ENCODE measurements at places on chromosomes 13 and 19.

DNA sequence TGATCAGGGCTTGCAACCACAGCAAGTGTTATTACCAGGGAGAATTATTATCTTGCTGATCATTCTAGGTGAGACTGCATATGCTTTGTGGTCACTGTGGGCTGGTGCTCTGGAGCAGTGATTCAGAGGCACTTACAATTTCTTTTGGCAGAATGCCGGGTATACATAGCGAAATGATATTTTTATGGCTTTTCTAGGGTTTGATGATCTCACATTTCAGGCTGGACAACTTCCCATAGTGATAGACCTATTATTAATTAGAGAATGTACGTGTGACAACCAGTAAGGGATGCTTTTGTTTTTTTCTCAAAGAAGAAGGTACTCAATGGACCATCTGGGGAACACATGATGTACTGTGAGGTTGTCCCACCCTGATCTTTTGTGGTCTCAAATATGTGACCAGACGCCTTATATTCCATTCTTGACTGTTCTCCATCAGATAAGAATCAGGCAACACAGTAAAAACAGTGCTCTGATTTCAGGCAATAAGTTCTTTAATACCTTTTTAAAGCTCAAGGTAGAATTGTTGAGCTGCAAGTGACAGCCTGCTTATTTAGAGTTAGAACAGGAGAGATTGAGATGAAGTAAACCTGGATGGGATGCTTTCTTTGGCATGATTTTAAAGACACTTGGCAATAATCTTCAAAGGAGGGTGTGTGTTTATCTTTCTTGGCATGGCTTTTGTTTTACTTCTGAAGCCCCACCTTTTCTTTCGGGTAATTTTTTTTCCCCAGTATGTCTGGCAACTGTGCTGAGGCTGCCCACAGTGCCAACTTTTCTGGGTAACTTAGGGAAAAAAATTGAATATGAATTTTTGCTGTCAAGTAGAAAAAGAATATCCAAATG lies 27.4 kb upstream of the SCEL start:
- no peak for DNase-seq

- peak; percentile 52 for DNase-seq
These were observed 32.4 kb downstream of the RASA3 start for GRCh38 chr13:114099918-114100445.

GRCh38 chr13:36531746-36532486 lies 99.6 kb downstream of the CCNA1 start:
- no peak for DNase-seq

GRCh38 chr13:23645851-23646250 lies 75.6 kb downstream of the TNFRSF19 start:
- DNase-seq, result no peak

GRCh38 chr19:15197942-15198341 lies 2.9 kb downstream of the NOTCH3 start:
- no peak for DNase-seq

DNA sequence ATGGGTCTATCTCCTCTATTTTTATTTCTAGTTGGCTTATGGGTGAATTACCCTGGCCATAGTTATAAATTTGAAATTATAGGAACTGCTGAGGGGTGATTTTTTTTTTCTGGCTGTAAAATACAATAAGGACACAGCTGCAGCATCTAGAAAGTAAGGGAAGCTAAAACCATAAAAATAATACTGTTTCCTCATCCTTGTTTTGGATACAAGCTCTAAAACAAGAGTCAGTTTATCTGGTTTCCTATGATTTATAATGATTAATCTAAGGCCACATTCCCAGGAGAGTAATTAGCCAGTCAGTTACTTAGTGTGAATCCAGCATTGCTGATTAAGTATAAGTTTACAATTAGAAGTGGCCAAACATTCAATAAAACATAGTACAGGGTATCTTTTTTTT lies 219.1 kb upstream of the NBEA start:
- no peak for DNase-seq

DNA sequence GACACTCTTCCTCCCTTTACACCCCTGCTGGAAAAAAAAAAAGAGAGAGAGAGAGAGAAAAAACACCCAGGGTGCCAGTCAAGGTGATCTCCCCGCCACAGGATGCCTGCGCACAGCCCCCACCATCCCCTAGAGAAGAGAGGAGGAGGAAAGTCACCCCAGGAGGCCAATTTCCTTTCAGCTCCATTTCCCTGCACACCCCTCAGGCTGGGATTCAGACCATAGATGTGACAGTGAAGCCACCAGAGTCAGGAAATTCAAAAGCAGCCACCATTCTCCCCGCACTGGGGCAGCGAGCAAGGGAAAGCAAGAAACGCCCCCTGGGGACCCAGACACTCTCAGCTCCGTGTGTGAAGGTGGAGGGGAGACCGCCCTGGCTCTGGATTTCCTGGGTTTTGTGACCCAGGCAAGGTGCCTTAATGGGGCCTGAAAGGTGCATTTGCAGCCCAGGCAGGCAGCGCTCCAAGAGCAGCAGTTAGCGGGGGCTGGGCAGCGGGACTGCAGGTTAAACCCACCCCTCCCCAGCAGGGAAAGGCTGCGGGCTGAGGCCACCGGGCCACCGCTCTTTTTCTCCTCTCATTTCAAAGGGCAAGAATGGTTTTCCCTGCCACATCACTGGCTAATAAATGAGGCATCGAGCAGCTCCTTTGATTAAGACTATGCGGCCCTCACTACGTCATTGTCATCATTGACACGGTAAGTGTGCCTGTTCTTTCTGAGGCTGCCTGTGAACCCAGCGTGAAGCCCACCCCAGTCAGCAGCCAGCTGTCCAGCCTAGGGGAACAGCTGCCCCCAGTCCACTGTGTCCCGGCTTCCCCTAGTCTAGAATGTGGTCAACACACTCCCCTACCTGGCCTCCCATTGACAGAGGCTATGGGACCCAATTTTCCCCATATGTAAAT lies 83.8 kb upstream of the TM9SF2 start:
- DNase-seq, result peak; percentile 37

DNA sequence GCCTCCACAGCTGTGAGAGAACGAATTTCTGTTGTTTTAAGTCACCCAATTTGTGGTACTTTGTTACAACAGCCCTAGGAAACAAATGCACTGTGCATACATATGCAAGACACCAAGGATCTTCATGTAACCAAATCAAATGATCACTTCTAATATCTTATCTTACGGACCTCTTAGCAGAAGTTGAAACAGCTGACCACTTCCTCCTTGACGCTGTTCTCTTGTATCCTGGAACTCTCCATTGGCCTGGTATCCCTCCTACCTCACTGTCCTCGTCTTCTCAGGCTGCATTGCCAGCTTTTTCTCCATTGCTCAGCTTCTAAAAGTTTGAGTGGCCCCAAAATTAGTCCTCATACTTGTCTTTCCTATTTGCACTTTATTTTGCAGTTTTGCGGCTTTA lies 200.4 kb downstream of the DLEU7 start:
- DNase-seq, result no peak

DNA sequence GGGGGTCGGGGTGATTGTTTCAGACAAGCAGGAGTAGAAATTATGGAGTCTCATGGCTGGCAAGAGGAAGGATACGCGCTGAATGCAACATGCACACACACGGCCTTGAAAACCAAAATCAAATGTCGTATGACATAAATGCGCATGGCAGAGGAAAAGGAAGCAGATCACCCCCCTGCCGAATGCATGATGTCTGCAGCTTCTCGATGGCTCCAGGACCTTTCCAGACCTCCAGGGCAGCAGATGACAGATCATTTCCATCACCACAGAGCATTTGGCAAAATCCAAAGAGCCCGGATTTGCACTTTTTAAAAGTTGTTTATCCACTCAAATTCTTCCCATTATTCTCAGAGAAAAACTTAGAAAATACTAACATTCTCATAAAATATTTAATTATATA lies 211.7 kb downstream of the NHLRC3 start:
- no peak for DNase-seq

GRCh38 chr19:13149628-13150186 lies 468 bp downstream of the STX10 start:
- no peak for DNase-seq

DNA sequence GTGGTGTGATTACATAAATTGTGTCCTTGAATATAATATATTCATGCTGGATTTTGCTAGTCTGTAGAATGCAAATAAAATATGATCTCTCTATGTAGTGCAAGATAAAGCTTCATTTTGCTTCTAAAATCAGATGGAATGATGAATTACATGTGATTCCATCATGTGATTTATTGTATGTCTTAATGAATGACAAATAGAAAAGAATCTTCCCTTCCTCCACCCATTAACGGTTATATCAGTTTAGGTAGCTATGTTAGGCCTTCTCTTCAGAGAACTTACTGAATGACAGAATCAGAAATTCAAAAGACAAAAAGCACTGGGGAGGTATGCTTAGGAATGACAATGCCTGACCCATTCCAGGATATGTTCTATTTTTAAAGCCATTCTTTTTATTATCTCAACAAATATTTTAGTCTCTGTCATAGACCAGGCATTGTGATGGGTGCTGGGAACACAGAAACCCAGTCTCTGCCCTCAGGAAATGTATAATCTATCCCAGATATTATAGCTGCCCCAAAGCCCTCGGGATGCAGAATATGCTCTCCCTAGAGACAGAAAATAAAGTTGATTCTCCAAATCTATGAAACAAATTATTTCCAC lies 90.6 kb downstream of the TEX26 start:
- DNase-seq, result no peak

DNA sequence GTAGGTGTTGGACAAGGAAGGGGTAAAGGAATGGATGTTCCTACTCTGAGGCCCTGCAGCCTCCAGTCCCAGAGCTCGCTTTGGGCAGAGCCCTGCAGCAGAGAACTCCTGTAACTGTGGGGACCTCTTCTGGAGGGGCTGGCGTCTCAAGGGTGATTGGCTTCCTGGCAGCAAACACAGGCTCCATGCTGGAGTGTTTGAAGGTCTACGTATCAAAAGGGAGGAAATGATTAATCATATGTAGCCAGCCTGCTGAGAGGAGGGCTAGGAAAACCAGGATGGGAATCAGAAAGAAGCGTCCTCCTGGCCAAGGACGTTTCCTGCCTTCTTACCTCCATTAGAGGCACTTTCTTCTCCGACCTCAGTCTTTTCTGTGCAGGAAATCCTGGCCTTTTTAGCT lies 208.5 kb downstream of the TSHZ3 start:
- no peak for DNase-seq

DNA sequence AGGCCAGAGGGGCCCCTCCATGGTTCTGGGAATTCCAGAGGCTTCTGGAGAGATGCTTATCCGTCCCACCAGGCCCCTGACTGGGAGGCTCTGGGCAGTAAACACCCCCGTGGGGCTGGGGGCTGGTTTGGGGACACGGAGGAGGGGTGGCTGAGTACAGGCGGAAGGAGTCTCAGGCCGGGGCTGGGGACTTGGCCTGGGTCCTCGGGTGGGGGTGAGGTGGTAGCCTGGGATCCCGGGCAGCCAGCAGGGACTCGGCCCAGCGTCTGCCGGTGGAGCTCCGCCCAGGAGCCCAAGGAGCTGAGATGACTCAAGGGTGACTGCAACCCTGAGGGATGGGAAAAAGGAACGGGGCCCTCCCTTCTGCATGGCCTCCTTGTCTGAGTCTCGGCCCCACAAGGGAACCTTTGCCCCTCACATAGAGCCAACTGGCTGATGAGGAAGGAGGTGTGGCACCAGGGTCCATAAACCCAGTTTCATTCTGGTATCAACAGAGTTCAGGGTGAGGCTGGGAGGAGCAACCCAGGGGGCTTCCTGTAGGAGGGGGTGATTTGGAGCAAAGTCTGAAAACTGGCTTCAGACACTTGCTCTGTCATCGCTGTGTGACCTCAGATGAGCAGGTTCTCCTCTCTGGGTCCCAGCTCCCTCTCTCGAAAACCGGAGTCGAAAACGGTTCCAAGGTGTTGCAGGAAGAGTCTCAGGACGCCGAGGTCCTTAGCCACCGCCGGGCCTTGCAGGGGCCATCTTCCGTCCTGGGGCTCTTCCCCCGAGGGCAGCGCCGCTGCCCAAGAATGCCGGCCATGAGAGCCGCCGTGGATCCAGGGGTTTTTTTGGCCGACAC lies 809 bp downstream of the MISP start:
- DNase-seq, result no peak

- DNase-seq, result no peak
These were observed 14.8 kb upstream of the F7 start for GRCh38 chr13:113090806-113091205.

DNA sequence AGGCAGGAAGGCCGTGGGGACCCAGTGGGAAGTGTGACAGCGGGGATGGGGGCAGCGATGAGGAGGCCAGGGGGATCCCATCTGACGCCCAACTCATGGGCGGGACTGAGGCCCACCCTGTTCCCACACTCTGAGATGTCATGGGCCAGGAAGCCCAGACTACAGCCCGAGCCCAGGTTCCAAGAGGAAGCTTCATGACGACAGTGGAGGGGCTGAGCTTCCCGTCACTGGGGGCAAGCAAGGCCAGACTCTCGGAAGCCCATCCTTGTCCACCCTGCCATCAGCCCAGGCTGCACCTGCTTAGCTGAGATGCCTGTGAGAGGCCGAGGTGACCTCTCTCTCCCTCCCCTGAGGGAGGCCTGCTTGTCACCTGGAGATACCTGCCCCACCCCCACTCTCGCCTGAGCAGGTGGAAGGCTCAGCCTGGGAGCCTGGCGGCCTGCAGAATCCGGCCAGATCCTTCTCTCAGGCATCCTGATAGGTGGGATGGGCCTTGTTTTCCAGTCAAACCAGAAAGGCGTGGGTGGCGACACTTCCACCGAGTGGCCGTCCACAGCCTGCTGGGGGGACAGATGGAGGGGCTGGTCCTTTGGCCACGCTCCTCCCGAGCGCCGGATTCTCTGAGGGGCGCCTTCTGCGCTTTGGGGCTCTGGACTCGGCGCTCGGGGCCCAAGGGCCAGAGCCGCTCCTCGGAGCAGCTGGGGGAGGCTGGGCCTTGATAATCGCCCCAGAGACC lies 4.8 kb downstream of the ZBTB7A start:
- DNase-seq, result peak; percentile 76

DNA sequence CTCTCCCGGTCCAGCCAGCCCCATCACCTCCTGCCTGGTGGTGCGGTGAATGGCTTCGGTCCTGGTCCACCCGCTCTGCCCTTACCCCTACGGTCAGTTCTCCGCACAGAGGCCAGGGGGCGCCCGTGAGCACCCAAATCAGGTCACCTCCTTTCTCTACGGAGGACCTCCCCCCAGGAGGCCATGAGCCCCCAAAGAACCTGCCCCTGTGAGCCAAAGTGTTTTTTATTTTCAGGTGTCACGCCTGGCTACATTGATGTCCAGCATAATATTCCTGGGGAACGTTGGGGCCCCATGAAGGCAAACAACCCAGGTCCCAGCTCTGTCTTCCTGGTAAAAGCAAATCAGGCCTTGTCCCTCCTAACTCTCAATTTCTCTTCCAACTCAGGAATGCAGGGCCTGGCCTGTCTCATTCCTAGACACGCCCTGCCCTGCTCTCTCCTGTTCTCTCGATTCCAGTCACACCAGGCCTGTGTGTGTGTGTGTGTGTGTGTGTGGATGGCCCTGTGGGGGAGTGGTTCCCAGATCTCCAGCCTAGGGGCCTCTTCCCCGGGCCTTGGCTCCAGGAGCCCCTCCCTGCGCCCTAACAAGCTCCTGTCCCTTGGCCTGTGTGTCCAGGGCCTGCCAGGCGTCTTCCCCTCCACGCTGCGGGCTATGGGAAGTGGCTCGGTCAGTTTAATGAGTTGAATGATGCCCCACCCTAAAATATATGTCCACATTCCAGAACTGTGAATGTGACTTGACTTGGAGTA lies 9.7 kb upstream of the GIPC1 start:
- peak; percentile 70 for DNase-seq
